ENCODE measurements at places on chromosomes 12 and 14.

GRCh38 chr14:33782923-33783322, 168.0 kb downstream of the EGLN3 start:
- peak; percentile 14 for DNase-seq

GRCh38 chr14:24999157-24999556, 50.8 kb downstream of the STXBP6 start:
- no peak for DNase-seq

DNA sequence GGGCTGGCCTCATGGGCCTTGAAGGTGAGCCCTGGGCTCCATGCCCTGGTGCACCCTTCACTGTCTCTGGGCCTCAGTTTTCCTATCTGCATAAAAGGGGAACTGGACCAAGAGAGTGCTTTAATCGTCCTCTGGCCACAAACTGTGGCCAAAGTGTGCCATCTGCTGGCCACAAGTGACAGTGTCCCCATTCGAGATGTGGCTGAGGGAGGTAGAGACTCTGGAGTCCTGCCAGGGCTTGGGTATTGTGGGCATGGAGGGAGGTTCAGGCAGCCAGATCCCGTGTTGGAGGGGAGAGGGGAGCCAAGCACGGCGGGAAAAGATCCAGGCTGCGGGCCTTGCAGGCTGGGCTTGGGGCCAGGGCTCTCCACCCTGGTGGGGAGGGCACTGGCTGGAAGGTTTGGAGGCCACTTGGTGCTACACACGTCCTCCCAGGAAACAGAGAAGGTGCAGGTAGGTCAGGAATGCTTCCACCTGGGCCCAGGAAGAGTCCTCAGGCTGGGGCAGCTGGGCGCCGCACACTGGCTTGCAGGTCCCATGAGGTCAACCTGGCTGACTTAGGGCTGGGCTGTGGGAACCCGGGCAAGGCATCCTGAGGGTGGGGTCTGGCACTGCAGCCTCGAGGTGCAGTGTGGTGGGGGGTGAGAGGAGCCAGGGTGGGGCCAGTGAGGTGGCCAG, 7.3 kb upstream of the KIF26A start:
- no peak for DNase-seq

- no peak for DNase-seq
These were observed 304.1 kb downstream of the SNAPC1 start for GRCh38 chr14:62066304-62066703.

DNA sequence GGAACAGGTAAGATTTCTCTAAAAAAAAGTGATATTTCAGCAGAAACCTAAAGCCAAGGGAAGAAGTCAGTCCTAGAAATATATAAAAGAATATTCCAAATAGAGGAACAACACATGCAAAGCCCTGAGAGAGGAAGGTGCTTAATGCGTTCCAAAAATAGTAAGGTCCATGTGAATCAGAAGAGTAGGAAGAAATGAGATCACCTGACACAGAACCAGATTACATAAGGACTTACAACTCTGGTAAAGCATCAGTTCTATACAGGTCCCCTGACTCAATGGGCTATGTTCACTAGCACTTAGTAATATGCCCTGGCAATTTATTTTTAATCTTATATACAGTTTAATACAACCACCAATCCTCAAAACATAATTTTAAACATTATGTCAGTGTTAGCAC, 30.0 kb downstream of the SENP1 start:
- no peak for DNase-seq

DNA sequence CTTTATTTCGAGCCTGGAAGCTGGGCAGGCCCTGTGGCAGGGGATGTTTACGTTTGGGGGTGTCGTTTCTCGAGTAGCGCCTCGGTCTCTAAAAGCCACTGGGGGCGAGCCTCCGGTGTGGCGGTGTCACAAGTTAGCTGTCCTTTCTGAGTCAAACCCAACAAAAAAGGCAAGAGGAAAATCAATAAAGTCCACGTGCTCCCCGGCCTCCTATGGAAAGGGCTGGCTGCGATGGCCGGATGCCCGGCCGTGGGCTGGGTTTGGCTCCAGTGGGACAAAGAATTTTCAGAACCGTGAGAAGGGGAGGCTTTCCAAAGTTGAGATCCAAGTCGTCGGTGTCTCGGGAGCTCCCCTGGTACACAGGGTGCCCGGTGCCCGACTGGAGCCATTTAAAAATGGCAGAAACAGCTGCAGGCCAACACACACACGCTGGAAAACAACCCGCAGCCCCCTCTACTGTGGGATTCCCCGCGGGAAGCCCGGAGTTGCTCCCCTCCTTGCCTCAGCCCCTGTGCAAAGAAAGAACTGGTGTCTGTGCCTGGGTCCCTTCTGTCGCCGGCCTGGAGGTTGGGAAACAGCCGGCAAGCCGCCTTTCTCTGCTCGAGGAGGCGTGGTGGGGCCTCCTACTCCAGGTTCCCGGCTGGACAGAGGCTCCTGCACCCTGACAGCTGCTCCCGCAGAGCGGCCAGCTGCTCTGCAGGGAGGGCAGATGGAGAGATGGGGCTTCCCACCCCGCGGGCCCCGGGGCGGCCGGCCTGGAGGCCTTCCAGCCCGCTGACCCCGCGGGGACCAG, 1.9 kb downstream of the BCL7A start:
- DNase-seq: no peak

DNA sequence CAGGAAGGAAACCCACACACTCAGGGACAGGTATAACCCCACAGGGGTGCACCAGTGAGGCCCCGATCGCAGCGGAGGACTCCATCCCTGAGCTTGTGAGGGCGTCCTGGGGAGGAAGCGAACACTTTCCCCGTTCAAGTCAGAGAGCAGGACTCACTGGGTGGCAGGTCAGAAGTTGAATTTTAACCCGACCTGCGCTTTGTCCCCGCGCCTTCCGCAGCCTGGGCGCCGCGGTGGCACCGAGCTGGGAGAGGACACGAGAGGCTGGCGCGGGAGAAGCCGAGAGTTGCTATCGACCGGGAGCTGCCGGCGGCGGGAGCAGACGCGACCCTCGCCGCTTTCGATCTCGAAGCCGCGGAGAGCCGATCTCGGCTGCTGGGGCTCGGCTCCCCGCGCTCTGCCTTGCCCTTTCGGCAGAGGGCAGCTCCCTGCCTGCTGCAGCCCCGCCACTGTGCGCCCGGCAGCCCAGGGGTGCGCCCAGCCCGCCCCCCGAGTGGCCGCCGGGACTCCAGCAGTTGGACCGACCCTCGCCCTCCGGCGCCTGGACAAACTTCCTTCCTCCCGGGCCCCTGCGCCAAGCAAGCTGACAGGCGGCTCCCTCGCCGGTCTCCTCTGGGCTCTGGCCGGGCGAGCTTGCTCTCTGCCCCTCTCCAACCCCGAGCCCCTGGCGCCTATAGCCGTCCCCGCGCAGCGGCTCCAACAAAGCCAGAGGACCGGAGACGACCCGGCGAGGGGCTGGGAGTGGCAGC, 918 bp downstream of the LIN7A start:
- peak; percentile 68 for DNase-seq

DNA sequence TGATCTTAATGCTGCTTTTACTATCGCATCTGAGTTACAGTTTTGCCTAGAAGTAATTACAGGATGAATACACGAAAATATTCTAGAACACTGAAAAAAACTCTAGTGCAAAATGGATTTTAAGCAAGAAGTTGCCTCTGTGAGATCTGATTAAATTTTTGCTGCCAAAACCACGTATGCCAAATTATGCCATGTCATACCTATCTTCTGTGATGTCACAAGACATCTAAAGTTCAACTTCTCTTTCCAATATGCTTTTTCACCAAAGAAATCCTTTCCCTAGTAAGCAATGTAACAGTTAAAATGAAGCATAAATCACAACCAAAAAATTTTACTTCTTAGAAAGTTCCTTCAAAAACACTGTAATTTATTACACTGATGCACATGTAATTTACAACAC, 39.6 kb downstream of the HECTD4 start:
- no peak for DNase-seq

- no peak for DNase-seq
These were observed 33.6 kb upstream of the HNF1A start for GRCh38 chr12:120944645-120945217.

- no peak for DNase-seq
These were observed 58.2 kb upstream of the STRN3 start for GRCh38 chr14:31084385-31084784.

DNA sequence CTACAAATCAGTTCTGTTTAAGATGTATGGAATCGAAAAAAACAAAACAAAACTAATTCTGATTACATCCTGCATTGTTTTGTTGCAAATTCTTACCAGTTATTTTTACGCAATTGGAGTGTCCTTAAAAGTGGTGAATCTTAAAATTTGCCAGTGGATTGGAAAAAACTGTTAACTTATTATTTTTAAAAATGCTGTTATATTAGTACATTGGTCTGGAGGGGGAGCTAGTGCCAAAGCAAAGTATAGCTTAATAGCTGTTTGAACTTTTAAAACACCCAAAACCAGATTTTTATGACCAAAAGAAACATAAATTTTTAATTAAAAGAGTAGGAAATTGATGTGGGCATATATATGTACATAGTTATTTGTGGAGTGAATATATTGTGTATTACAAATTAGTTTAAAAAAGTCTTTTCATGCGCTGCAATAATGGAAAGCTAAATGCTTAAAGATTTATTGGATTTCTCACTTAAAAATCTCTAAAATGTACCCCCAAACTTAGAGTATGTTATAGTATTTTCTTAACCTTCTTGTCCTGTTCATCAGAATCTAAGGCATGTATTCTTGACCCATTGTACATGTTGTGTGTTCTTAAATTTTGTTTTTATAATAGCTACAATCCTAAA, 2.5 kb downstream of the FUT8 start:
- no peak for DNase-seq

GRCh38 chr12:65594409-65594808, 229.9 kb upstream of the HMGA2 start:
- DNase-seq: no peak

DNA sequence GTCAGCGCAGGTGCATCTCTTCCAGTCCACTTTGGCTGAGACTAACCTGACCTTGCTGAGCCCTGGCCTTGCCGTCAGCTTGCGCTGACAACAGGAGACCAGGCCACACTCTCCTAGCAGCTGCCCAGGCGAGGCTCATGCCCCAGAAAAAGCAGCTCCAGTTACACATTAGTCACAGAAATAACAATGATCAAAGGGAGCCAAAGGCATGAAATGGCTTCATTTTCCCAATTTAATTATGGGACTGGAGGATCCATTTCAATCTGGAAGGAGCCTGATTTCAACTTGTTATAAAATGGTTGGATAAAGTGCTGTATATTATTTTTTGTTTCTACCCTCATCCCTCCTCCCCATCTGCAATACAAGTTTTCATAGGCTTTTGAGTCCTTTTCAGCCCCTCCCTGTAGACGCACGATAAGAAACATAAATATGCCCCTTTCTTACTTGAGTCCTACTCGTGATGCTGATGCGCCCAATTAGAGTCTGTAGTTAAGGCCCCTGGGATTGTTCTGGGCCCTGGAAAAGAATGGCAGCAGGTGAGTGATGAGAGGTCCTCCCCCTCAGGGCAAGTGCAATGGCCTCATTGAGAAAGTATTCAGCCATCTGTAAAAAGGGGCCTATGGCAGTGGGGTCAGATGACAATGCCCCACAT, 376.0 kb downstream of the C12orf75 start:
- peak; percentile 37 for DNase-seq

DNA sequence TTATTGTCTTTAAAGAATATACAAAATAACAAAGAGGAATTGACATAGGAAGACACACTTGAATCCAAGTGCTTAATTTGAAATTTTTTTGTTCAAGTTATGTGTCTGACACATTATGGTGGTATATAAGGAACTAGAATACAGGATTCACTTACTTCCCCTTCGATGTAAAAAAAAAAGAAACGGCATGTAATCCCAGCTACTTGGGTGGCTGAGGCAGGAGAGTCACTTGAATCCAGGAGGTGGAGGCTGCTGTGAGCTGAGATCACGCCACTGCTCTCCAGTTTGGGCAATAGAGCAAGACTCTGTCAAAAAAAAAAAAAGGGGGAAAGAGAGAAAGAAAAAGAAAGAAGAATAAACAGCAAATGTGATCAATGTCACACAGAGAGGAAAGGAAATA, 8.9 kb downstream of the CLEC12A start:
- no peak for DNase-seq

DNA sequence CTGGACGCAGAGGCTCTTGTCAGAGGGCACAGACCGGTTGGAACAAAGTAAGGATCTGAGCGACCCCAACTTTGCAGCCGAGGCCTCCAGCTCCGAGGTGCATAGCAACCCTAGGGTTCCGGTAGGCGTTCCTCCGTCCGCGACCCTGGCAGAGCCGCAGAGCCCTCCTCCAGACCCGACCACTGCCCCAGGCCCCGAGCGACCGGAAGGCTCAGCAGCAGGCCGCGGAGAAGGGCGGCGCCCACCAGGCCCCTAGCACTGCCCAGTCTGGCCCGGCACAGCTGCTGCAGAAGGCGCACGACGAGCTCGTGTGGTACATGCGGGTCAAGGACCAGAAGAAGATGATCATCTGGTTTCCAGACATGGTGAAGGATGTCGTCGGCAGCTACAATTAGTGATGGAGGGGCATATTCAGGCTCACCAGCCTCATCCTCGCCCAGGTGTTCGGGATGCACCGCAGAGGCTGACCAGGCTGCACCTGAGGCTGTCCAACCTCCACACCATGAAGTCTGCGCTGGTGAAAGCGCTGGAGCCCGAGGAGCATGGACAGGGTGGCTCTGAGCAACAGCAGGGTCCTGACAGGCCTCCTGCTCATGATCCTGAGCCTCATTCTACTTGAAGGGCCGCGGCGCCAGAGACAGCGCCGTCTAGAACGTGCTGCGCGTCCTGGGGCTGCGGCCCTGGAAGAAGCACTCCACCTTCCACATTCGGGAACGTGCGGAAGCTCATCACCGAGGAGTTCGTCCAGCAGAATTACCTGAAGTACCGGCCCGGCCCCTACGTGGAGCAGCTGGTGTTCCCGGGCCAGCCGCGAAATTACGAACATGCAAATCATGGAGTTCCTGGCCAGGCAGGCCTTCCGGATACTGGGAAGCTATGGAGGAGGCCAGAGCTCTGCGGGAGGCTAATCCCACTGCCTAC, 24.5 kb downstream of the CAPS2 start:
- DNase-seq: no peak

DNA sequence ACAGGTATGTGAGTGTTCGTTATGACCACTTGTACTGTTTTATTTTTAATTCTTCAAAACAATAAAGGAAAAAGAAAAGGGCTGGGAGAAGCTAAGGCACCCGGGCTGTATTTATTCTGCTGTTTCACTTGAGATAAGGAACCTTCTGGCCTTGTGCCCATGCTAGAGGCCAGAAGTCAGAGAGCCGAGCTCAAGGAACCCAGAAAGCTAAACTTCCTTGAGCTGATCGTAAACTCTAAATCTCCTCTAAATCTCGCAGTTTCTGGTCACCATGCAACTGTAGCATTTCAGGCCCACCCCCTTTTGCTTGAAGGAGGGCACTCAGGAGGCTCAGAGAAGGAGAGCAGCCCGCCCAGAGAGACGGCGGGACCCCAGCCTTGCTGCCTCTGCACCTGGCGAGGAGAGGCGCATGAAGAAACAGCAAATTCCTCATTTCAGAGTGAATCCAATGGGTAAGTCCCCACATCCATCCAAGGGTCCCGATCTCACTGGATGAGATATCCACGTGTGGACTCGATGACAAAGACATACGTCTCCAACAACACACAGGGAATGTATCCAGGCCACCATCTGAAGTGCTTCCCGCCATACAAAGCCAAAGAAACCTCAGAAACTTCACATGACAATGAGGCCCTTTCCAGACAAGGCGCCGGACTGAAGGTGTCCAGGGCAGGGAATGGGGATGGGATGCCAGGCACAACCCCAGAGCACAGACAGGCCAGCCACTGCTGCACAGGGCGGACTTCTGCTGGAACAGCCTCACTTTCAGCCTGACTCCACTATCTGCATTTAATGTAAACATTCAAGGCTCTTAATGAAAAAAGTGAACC, 14.6 kb downstream of the CCDC88C start:
- no peak for DNase-seq

- no peak for DNase-seq
These were observed 52.6 kb downstream of the RASSF8 start for GRCh38 chr12:26011099-26011498.
